ENCODE measurements at places on chromosomes 13 and 19.

DNA sequence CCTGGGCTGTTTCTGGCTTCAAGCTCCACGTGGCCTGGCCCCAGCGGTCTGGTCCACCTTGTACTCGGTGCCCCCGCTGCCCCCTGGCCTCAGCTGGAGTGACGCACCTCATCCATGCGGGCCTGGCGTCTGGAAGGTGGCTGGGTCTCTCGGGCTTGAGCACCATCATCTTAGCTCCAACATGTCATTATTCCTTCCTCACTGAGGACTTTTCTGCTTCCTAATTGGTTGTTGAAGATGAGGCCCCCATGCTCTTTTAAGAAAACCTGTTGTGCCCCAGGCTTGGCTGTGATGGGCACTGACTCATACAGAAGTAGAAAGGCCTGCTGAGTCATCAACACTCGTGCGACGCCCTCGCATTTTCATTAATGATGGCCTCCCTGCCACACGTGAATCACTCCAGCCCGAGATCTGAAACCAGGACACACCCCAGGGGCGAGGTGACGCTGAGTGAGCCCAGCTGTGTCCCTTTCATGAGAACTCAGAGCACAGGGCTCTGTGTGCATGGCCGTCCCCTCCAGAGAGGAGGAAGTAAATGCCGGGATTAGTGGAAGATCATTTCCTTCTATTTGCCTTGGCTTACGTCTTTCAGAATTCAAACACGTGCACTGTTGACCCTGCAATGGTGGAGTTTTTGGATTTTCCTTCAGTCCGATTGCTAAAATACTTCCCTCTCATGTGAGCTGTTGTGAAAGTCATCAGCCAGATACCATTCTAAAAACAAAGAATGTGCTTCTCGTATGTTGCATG is 14.0 kb upstream of the GJA3 start:
- no peak for DNase-seq

- DNase-seq, result no peak
These were observed 279.3 kb downstream of the MZT1 start for GRCh38 chr13:72448082-72448481.

- no peak for DNase-seq
These were observed 16.3 kb upstream of the DNMT1 start for GRCh38 chr19:10211061-10211460.

GRCh38 chr13:113164492-113164891 is 6.0 kb downstream of the PROZ start:
- no peak for DNase-seq

DNA sequence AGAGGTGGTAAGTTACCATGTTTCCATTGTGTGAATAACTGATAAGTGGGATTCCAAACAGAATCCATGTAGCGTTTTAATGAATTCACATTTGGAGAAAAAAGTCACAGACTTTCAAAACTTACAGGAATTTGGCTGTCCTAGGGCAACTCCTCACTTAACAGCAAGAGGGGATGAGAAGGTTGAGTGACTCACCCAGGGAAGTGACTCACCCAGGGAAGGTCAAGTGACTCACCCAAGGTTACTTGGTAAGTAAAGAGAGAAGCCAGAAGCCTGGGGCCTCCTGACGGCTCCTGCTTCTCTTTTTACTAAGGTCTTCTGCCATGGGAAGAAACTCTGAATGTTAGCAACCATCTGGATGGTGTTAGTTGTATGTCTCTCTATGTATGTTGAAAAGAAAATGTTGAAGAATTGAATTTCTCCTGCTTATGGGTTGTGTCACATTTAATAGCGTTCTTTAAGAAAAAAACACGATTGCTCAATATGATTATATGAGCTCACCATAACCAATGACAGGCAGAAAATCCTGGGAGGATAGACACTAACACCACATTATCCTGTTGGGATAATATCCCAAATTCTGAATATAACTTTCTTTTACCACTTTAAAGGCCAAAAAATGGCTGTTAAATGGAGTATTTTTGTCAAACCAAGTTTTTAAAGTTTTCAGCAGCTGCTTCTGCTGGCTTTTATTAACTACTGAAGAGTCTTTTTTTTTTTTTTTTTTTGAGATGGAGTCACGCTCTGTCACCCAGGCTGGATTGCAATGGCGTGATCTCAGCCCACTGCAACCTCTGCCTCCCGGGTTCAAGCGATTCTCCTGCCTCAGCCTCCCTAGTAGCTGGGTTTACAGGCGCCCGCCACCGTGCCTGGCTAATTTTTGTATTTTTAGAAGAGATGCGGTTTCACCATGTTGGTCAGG is 195.6 kb downstream of the GGACT start:
- DNase-seq, result no peak

DNA sequence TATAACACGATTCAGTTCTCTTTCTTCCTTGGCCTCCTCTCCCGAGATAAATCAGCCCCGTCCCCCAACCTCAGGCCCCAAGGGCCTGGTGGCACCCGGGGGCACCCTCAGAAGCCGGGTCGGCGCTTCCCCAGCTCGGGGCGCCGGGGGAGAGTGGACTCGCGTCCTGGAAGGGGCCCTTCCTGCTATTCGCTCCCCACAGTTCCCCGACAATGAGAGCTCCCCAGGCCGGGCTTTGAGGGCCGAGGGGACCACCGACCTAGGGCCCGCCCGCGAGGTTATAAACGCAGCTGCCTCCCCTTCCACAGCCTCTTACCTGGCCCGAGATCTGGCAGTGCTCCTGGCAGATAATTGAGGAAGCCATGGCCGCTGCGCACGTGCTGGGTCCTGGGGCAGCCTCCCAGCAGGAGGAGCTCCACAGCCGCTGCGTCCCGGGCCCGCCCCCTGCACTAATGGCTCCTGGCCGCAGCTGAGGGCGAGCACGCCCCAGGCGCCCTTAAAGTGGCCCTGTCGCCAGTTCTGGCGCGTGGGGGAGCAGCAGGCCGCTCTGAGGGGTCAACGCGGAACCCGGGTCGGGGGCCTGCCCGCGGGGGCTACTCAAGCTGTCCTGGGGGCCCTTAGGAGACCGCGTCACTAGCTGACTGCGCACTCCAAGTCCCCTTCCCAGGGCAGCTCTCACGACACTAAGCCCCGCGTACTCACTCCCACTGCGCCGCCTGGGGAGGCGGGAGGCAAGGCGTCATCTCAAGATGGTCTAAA is at the start of gene SOHLH2:
TSS of gene SOHLH2 (minus strand) at position 394 of the 759 bp plus-strand sequence. CDS start at position 364, 30 bp downstream.
- no peak for DNase-seq

- DNase-seq, result no peak
These were observed 21.6 kb downstream of the EFNA2 start for GRCh38 chr19:1307320-1307719.

- DNase-seq, result no peak
These were observed 20.9 kb downstream of the MAP2K2 start for GRCh38 chr19:4103080-4103433.

- DNase-seq, result no peak
These were observed 6.6 kb upstream of the FBXW9 start for GRCh38 chr19:12703046-12703445.

GRCh38 chr19:4120559-4121272 is 3.2 kb downstream of the MAP2K2 start:
- DNase-seq, result no peak

DNA sequence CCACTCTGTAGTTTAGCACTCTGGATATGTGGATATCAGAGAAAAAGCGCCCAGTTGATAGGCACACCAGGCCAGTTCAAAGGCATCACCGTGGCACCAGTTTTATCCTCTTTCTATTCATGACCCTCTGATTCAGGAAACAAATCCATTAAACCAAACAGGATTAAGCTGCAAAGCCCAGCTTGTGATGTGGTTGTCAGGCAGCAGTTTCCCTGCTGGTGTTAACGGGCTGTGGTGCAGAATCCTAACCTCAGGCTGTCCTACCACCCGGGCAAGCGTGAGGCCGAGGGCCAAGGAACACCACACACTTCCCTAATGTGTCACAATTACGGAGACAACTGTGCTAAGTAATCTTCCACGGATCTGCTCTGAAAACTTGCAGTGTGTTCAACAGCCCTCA is 209.1 kb downstream of the OLFM4 start:
- no peak for DNase-seq

DNA sequence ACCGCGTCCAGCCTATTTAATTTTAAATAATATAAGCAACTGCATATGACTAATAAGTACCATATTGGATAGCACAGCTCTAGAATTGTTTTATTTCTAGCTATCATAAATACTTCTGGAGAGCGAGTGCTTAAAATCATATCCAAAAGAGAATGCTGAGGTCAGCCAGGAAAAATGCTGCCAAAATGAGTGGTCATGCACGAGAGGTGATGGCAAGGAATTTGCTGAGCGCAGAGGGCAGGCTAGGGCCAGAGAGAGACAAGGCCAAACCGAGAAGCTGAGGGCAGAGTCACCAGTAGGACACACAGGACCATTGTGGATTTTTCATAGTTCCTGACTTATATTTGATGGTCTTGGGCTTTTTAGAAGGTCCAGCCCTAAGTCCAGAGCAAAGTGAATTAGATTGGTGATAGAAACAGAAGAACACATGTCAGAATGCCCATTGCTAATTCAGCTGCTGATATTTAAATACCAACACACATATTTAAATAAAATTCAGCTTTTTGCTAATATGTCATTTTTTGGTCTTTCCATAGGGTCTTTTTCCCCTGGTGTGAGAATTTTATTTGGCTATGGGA is 33.6 kb upstream of the UBL3 start:
- DNase-seq, result no peak

DNA sequence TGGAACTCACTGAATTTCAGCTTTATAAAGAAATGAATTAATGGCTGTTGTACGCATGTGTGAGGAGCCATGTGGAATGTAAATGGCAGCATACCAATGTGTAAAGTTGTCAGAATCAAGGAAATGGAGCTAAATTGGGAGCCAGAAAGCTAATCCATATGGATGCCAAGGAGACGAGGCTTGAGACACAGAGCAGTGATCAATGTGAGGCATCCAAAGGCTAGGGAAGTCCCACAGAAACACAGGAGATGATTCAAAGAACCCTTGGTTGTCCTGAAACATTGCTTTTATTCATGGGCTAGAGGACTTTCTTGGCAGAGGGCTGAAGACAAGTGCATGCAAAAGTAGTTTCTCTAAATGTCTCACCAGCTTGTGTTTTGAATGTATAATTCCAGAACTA is 556.5 kb upstream of the GPC6 start:
- no peak for DNase-seq

- DNase-seq, result no peak
These were observed 16.9 kb upstream of the SPIB start for GRCh38 chr19:50401605-50402450.

DNA sequence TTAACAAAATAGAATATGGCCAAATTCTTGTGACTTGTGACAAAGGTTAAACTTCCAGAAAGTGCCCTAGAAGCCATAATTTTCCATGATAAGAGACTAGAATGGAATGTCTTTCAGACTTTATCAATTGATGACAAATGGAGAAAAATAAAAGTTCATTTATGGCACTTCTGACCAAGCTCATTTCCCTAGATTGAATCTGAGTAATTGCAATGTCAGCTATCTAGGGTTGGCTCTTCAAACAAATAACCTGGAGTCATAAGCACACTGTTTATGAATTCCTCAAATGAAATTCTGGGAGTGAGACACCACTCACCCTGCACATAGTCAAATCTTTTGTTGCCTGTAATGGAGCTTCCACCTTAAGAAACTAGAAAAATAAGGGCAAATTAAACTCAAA is 11.4 kb downstream of the ARHGEF7 start:
- no peak for DNase-seq

DNA sequence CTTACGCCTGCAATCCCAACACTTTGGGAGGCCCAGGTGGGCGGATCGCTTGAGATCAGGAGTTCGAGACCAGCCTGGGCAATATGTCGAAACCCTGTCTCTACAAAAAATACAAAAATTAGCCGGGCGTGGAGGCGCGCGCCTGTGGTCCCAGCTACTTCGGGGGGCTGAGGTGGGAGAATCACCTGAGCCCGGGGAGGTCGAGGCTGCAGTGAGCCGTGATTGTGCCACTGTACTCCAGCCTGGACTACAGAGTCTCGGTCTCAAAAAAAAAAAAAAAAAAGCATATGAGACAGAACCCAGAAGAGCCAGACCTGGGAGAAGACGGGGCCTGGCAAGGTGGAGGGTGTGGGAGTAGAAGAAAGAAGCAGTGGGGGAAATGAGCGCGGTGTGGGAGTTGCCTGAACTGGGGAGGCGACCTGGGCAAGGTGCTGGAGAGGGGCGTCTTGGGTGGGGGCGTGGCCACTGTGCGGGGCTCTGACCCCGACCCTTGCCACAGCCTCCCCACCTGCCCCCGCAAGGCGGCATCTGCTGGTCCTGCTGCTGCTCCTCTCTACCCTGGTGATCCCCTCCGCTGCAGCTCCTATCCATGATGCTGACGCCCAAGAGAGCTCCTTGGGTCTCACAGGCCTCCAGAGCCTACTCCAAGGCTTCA is 533 bp downstream of the DKKL1 start:
- DNase-seq, result no peak

DNA sequence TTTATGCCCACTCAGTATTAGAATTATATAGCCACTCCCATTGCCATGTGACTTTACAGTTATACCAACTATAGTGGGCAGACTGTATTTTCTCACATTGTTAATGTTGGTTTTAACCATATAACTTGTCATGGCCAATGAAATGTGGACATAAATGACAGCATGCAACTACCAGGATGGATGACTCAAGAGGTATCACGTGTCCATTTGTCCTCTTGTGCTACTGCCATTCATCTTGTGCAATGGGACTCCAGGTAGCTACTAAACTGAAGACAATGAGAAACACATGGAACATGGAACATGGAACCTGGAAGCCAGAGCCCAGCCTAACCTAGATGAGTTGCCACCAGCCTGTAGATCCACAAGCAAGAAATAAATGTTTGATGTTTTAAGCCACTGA is 242.7 kb upstream of the IPO5 start:
- no peak for DNase-seq

GRCh38 chr19:5103812-5104410 is 135.0 kb downstream of the KDM4B start:
- no peak for DNase-seq

- no peak for DNase-seq
These were observed 26.4 kb upstream of the F7 start for GRCh38 chr13:113078902-113079780.

- no peak for DNase-seq
These were observed 1738.2 kb upstream of the MIR17HG start for GRCh38 chr13:89609318-89609717.

DNA sequence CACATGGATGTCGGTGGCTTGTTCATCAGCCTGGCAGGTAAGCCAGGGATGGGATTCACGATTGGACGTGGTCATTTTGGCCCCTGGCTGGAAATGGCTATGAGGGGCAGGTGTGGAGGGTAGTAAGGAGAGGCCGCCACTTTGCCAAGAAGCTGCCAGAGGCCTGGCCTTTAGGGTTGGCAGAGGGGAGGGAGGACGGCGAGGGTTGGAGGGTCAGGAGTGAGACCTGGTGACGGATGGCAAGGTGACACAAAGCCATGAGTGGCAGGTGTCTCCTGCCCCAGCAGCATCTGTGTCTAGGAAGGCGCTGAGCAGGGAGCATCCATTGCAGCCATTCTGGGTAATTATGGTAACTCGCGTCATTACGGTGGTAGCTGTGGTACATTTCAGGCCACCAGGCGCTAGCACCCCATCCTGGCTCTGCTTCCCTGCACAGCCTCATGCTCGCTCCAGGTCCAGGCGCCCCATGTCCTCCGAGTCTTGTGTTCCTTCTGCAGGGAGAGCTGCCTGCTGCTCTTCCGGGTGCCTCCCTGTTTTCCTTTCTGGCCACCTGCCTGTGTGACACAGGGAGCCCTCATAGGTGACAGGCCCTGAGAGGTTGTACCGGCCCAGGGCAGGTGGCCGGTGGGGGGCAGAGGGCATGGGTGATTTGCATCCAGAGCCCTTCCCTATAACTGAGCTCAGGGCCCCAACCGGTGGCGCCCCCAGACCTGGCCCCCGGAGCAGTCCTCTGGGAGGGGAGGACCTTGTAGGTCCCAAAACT is 4.2 kb downstream of the SSBP4 start:
- DNase-seq, result no peak

Data from activated naive CD4-positive, alpha-beta T cell (primary cell).